Osteocyte (in vitro differentiated cells): ENCODE measurements at places on chromosomes 4 and X. TPM values are rescaled to one million over a fixed set of nuclear protein-coding genes. Genes with fewer than 3 reads are reported as not detected.

GRCh38 chr4:56860781-56861180 lies 39.3 kb upstream of the SPINK2 start:
- DNase-seq, result no peak
- H3K4me1 ChIP-seq, result no peaks in the 10 kb centered on the region
- no peak overlapping the region for H3K4me3 ChIP-seq
- H3K27ac ChIP-seq, result no peak overlapping the region
- no peaks in the 10 kb centered on the region for H3K36me3 ChIP-seq
- H3K27me3 ChIP-seq, result peaks cover 19% of the 10 kb centered on the region

The MTMR8 gene
- 1.4 and 1.5 TPM in 2 replicates for total RNA-seq

- no peaks in the 10 kb centered on the region for H3K36me3 ChIP-seq
- H3K27ac ChIP-seq, result no peak overlapping the region
- no peak overlapping the region for H3K4me3 ChIP-seq
- H3K27me3 ChIP-seq, result peaks cover 6% of the 10 kb centered on the region
- no peaks in the 10 kb centered on the region for H3K4me1 ChIP-seq
Observed at GRCh38 chr4:16418814-16419213, 192.5 kb upstream of the TAPT1 start.

- H3K27ac ChIP-seq, result no peak overlapping the region
- no peaks in the 10 kb centered on the region for H3K27me3 ChIP-seq
- DNase-seq, result no peak
- H3K4me3 ChIP-seq, result no peak overlapping the region
Observed at GRCh38 chr4:75497133-75497532, 17.1 kb downstream of the RCHY1 start.

The CTAG2 gene
- not detected in 2 replicates for total RNA-seq

DNA sequence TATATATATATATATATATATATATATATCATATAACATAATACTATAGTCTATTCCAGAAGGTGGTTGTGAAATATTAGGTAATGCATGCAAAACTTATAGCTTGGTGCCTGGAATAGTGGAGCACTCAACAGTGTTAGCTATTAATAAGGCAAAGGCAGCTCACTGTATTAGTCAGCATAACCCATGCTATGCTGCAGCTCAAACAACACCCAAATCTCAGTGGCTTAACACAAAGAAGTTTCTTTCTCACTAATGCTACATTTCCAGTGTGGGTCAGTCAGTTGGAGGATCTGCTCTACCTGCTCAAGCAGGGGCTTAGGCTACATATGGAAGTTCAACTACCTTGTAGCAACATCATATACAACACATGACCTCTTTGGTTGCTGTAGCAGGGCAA lies 5.2 kb upstream of the RPGR start:
- peaks cover 2% of the 10 kb centered on the region for H3K4me1 ChIP-seq
- no peak overlapping the region for H3K4me3 ChIP-seq
- no peaks in the 10 kb centered on the region for H3K36me3 ChIP-seq
- H3K27me3 ChIP-seq, result peaks cover 7% of the 10 kb centered on the region
- H3K27ac ChIP-seq, result no peak overlapping the region

DNA sequence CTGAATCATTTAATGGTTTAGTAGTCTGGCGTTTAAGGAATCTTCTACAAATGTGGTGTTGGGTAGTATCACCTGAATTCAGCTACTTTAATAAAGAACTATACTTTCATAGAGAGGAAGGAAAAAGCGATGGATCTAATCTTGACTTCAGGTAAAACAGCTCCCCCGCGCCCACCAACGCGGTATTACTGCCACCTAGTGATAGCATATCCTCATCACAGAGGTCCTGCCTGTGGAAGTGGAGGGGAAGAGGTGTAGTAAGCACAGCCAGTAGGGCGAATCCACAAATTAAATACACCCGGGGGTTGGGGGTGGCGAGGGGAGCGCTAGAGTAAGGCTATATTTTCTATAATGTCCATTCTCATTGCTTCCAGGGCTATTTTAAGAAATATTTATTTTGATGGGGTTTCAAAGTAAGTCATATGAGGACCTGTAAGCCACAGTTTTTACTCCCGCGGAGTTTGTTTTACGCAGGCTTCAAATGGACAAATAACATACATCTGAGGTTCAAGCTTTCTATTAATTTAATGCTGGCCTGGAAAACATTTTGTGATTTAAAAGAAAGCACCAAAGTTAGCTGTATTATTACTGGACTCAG lies 8.3 kb upstream of the DAPP1 start:
- peaks cover 3% of the 10 kb centered on the region for H3K27me3 ChIP-seq
- H3K36me3 ChIP-seq, result no peaks in the 10 kb centered on the region
- DNase-seq, result no peak
- H3K4me3 ChIP-seq, result no peak overlapping the region
- H3K4me1 ChIP-seq, result no peaks in the 10 kb centered on the region
- no peak overlapping the region for H3K27ac ChIP-seq

The TCEAL1 gene
- total RNA-seq, result 29.3 and 29.8 TPM in 2 replicates

DNA sequence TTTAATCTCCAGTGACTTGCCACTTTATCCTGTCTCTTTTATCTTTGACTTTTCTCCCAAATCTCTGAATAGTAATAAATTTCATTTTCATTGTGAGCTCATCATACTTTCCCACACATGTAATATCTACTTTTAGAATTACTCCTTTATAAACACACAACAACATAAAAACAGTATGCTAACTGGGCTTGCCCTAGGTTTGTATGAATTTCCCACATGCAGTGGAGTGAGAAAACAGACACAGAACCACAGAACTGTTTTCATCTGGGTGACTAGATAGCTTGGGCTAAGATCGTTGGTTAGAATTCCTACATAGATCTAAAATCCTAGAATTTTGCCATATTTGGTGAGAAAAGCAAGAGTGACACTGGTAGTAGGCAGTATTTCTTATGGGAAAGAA lies 409.5 kb downstream of the SPRY1 start:
- DNase-seq, result no peak
- H3K36me3 ChIP-seq, result no peaks in the 10 kb centered on the region
- H3K27me3 ChIP-seq, result no peaks in the 10 kb centered on the region
- H3K4me3 ChIP-seq, result no peak overlapping the region

GRCh38 chrX:2561456-2561855 lies 60.7 kb upstream of the DHRSX start:
- peaks cover 27% of the 10 kb centered on the region for H3K27me3 ChIP-seq
- no peaks in the 10 kb centered on the region for H3K36me3 ChIP-seq
- no peak overlapping the region for H3K27ac ChIP-seq
- H3K4me3 ChIP-seq, result no peak overlapping the region

The XAGE2 gene
- total RNA-seq, result not detected in 2 replicates

DNA sequence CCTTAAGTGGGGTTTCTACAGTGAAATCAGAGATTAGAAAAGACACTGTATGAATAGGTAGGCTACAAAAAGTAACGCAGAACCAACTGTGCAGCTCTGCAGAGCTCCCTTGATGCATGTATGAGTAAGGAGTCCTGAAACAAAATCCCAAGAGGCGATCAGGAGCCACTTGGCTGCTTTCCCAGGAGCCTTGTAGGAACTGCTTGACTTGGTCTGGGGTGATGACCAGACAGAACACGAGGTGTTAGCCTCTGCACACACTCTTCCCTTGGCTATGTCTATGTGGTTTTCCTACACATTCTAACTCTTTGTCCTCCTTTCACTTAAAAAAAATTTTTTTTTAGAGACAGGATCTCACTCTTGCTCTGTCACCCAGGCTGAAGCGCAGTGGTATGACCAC lies 22.8 kb upstream of the AP1S2 start:
- H3K27ac ChIP-seq, result no peak overlapping the region
- DNase-seq, result no peak
- no peak overlapping the region for H3K4me3 ChIP-seq

The DAPP1 gene
- not detected in 2 replicates for total RNA-seq

The CCDC120 gene
- total RNA-seq, result 8.5 and 9.6 TPM in 2 replicates

The GLRA2 gene
- total RNA-seq, result not detected in 2 replicates

GRCh38 chr4:136811496-136812077 lies 720.7 kb downstream of the PCDH18 start:
- H3K27ac ChIP-seq, result no peak overlapping the region
- H3K36me3 ChIP-seq, result peaks cover 1% of the 10 kb centered on the region
- no peaks in the 10 kb centered on the region for H3K4me1 ChIP-seq
- H3K27me3 ChIP-seq, result no peaks in the 10 kb centered on the region
- no peak for DNase-seq

DNA sequence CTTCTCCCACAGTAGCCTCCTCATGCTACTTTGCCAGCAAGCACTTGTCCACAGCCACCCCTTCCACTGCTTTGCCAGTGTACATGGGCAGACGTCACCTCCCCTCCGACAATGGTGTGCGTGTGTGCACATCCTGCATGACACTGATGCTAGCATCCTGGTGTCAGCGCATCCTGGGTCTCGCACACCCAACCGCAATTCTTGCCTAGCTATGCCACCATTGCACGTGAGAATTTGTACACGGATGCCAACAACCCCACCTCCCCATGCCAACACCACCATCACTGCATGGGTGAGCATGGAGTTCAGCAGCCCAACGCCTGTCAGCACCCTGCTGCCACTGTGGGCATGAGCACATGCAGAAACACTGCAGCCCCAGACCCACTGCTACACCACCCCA lies 550.0 kb downstream of the STPG2 start:
- no peak overlapping the region for H3K27ac ChIP-seq
- DNase-seq, result no peak
- H3K36me3 ChIP-seq, result no peaks in the 10 kb centered on the region

DNA sequence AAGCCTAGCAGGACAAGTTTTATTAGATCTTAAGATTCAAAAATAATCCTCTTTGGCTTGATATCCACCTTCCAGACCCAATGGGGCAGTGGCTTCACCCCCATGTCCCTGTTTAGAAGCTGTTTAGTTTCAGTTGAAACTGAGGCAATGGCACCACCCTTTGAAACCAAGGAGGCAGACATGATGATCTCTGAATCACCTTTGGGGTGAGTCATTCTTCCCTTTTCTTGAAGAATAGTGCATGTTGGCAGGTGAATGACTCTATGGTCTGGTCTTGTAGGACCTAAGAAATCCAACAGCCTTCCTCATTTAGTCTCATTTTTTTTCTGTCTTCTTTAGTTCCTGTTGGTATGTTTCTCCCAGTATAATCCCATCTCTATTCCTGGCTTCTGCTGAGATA lies 29.5 kb upstream of the BMP15 start:
- no peaks in the 10 kb centered on the region for H3K27me3 ChIP-seq
- H3K36me3 ChIP-seq, result no peaks in the 10 kb centered on the region
- H3K4me3 ChIP-seq, result no peak overlapping the region
- DNase-seq, result no peak
- H3K4me1 ChIP-seq, result no peaks in the 10 kb centered on the region

- H3K27me3 ChIP-seq, result no peaks in the 10 kb centered on the region
- H3K27ac ChIP-seq, result no peak overlapping the region
- H3K4me1 ChIP-seq, result peaks cover 11% of the 10 kb centered on the region
Observed at GRCh38 chr4:141356963-141357335, 136.3 kb downstream of the ZNF330 start.

The VAMP7 gene
- 35.7 and 36.4 TPM in 2 replicates for total RNA-seq

The KDM5C gene
- 87.9 and 88.9 TPM in 2 replicates for total RNA-seq

The MXRA5 gene
- total RNA-seq, result 188 and 215 TPM in 2 replicates

GRCh38 chrX:97987979-97988378 lies 1104.3 kb downstream of the RPA4 start:
- no peak overlapping the region for H3K4me3 ChIP-seq
- no peaks in the 10 kb centered on the region for H3K4me1 ChIP-seq
- no peak overlapping the region for H3K27ac ChIP-seq
- DNase-seq, result no peak

GRCh38 chr4:151039733-151040132 lies 24.6 kb upstream of the LRBA start:
- H3K27ac ChIP-seq, result no peak overlapping the region
- H3K4me3 ChIP-seq, result no peak overlapping the region
- H3K36me3 ChIP-seq, result no peaks in the 10 kb centered on the region
- H3K4me1 ChIP-seq, result no peaks in the 10 kb centered on the region
- no peak for DNase-seq

The TRO gene
- total RNA-seq, result 70.5 and 83.2 TPM in 2 replicates

GRCh38 chr4:159395693-159396092 lies 292.8 kb downstream of the RAPGEF2 start:
- H3K27ac ChIP-seq, result no peak overlapping the region
- peaks cover 35% of the 10 kb centered on the region for H3K4me1 ChIP-seq
- H3K4me3 ChIP-seq, result no peak overlapping the region
- no peaks in the 10 kb centered on the region for H3K27me3 ChIP-seq

- no peak overlapping the region for H3K4me3 ChIP-seq
- H3K27ac ChIP-seq, result no peak overlapping the region
- H3K4me1 ChIP-seq, result peaks cover 6% of the 10 kb centered on the region
- no peaks in the 10 kb centered on the region for H3K27me3 ChIP-seq
Observed at GRCh38 chrX:16023790-16024734, 99.3 kb upstream of the GRPR start.

DNA sequence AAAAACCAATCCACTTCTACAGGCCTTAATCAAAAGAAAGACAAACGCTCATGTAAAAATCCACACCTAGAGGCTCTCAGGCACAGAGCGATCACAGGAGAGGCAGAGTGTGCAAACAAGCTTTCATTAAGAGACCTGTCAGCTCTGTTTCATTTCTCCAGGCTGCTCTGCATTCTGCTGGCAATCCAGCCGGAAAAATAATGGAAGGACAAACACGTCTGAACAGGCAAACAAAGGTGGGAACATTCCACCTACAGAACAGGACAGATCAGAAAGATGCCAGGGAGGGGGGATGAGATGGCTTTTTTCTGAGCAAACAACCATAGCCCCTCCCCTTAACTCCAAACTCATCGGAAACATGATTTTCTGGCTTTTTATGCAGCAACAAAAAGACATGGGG lies 9.7 kb downstream of the SOD3 start:
- no peak overlapping the region for H3K27ac ChIP-seq
- H3K4me1 ChIP-seq, result peaks cover 18% of the 10 kb centered on the region
- peaks cover 18% of the 10 kb centered on the region for H3K36me3 ChIP-seq
- DNase-seq, result peak; percentile 38

GRCh38 chrX:107579956-107580355 lies 48.4 kb upstream of the PRPS1 start:
- H3K4me1 ChIP-seq, result no peaks in the 10 kb centered on the region
- H3K4me3 ChIP-seq, result no peak overlapping the region
- no peak overlapping the region for H3K27ac ChIP-seq
- no peak for DNase-seq

The GPM6B gene
- total RNA-seq, result 10.7 and 12.0 TPM in 2 replicates

The SLC9B1 gene
- 1.0 and 1.8 TPM in 2 replicates for total RNA-seq

DNA sequence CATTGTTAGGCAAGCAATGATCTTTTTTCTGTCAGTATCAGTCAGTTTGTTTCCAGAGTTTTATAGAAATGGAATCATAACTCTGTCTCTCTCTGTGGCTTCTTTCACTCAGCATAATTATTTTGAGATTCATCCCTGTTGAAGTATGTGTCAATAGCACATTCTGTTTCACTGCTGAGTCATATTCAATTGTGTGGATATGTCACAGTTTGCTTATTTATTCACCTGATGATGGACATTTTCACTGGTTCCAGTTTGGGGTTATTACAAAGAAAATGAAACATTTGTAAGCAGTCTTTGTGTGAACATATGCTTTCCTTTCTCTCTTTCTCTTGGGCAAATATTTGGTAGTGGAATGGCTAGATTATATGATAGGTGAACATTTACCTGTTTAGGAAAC lies 10.2 kb upstream of the ZNF718 start:
- no peak overlapping the region for H3K27ac ChIP-seq
- no peaks in the 10 kb centered on the region for H3K36me3 ChIP-seq
- no peaks in the 10 kb centered on the region for H3K27me3 ChIP-seq
- H3K4me1 ChIP-seq, result no peaks in the 10 kb centered on the region
- DNase-seq, result no peak
- no peak overlapping the region for H3K4me3 ChIP-seq

The DRD5 gene
- total RNA-seq, result not detected in 2 replicates

The MED14 gene
- 52.4 and 53.0 TPM in 2 replicates for total RNA-seq

The MXD4 gene
- 74.9 and 81.5 TPM in 2 replicates for total RNA-seq
